ENCODE measurements at places on chromosomes 6 and 20.
A peak's percentile ranks its signal among the peaks of the same experiment; 100 is the strongest.

- no peak for DNase-seq
These were observed 46.4 kb downstream of the HEBP2 start for GRCh38 chr6:138450445-138450844.

- DNase-seq: peak; percentile 12
These were observed 101.7 kb downstream of the F13A1 start for GRCh38 chr6:6218759-6219085.

GRCh38 chr6:22613695-22614094 is 44.3 kb downstream of the HDGFL1 start:
- peak; percentile 71 for DNase-seq

- no peak for DNase-seq
These were observed 2.9 kb downstream of the ISM1 start for GRCh38 chr20:13223736-13224520.

GRCh38 chr6:135013211-135013610 is 41.4 kb downstream of the HBS1L start:
- no peak for DNase-seq

GRCh38 chr6:24666097-24666640 is 530 bp downstream of the TDP2 start:
- no peak for DNase-seq

- peak; percentile 90 for DNase-seq
These were observed 49.0 kb upstream of the RNF24 start for GRCh38 chr20:4064144-4064909.

DNA sequence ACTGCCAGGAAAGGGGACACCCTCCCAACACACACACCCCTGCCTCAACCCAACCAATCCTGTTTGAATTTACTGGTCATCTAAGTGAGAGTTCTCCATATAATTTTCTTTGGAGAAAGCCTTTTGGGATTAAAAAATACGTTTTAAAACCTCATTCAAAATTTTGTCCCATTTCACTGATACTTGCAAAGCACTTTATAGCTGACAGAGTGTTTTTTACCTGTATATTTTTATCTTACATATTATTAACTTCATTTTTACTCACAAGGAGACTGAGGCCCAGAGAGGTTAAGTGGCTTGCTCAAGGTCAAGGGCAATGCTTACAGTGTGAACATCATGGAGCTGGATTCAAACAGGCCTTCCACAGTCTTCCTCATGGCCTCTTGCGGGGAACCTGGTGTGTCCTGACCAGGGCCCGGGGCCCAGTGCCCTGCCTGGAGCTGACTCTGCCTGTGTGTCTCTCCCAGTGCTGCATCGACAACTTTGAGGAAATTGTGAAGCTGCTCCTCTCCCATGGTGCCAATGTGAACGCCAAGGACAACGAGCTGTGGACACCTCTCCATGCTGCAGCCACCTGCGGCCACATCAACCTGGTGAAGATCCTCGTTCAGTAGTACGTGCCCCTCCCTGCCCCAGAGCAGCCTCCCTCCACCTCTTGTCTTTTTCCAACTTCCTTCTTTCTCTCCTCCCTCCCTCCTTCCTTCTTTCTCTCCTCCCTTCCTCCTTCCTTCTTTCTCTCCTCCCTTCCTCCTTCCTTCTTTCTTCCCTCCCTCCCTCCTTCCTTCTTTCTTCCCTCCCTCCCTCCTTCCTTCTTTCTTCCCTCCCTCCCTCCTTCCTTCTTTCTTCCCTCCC is 30.9 kb upstream of the FAM83D start:
- DNase-seq: no peak

- no peak for DNase-seq
These were observed 14.9 kb downstream of the PRKN start for GRCh38 chr6:162712694-162713093.

- no peak for DNase-seq
These were observed 28.1 kb upstream of the AKIRIN2 start for GRCh38 chr6:87729965-87730719.

GRCh38 chr20:35806075-35806474 is 34.3 kb downstream of the PHF20 start:
- no peak for DNase-seq

GRCh38 chr6:143397227-143398222 is 53.0 kb downstream of the ADAT2 start:
- peak; percentile 49 for DNase-seq

- peak; percentile 48 for DNase-seq
These were observed at the start of gene SIRPA for GRCh38 chr20:1894951-1895673. Gene SIRPA (plus strand): TSS chr20:1895407. CDS start chr20:1895448, 41 bp downstream.

GRCh38 chr6:88677356-88677755 is 286.1 kb downstream of the RNGTT start:
- DNase-seq: no peak

GRCh38 chr20:13200767-13201500 is 20.1 kb upstream of the ISM1 start:
- no peak for DNase-seq

GRCh38 chr20:37390891-37391525 is 45.1 kb downstream of the SRC start:
- DNase-seq: no peak

GRCh38 chr20:44736170-44737021 is 9.3 kb upstream of the KCNK15 start:
- peak; percentile 84 for DNase-seq

- DNase-seq: peak; percentile 31
These were observed 14.7 kb upstream of the CHD6 start for GRCh38 chr20:41632896-41633295.

DNA sequence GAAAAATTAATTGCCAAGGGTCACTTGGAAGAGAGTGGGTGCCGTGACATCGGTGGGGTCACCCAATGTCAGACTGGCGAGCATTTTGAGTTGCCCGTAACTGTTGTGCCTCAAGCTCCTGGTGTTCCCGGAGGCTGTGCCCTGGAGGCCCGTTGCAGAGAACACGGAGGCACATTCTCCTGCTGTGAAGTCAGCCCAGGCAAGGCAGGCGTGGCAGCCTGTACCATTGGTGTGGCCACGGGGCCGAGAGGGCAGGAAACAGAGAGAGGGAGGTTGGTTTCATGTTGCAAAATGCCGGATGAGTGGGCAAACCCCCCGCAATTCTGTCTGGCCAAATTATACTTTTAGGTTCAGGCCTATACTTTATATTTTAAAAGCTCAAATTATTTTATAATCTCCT is 81.2 kb downstream of the THBS2 start:
- DNase-seq: no peak

DNA sequence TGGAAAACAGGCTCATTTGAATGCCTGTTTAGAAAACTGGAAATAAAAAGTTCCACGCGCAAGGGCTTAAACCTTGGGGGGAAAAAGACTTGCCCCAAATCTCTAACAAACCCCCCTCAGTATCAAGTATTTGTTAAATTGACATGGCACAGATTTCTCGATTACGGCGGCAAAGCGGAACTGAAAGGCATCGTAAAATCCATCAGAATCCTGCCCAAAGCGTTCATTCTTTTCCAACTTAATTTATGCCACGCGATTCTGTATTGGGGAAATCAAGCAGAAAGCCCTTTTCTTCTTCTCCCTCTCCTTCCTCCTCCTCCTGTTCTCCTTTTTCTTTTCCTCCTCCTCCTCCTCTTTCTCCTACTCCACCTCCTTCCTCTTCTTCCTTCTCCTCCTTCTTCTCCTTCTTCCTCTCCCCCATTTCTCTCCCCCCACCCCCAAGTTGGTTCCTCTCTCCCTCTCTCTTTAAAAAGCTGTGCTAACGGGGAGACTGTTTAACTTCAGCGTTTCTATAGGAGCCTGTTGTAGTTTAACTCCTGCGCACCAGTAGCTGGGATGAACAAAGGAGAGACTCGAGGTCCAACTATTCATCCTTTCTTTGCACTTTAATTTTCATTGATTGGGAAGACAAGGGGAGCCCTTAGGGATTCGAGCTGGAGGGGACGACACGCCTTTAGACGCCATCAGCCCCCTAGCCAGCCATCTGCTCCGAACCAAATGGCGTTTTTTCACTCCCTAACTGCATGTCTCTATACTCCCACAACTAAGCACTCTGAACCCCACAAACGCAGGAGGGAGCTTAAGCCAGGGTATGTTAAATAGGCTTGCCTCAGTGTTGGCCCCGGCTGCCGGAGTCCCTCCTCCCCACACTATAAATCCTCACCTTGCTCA is 2.7 kb upstream of the DLL1 start:
- DNase-seq: no peak
